Smooth muscle cell of trachea (primary cell): ENCODE measurements at places on chromosomes 6 and 20. TPM values are rescaled to one million over a fixed set of nuclear protein-coding genes. Genes with fewer than 3 reads are reported as not detected.

STK4 gene
- 28.4 and 31.4 TPM in 2 replicates for total RNA-seq

TBXT gene
- total RNA-seq: not detected in 2 replicates

DDO gene
- 0.29 and 0.66 TPM in 2 replicates for total RNA-seq

SLC32A1 gene
- total RNA-seq: not detected in 2 replicates

WFDC2 gene
- not detected in 2 replicates for total RNA-seq

SMLR1 gene
- total RNA-seq: not detected in 2 replicates

ULBP3 gene
- total RNA-seq: 12.6 and 28.4 TPM in 2 replicates

SNX14 gene
- 129 and 176 TPM in 2 replicates for total RNA-seq

KHDC1L gene
- not detected in 2 replicates for total RNA-seq

HSF2 gene
- total RNA-seq: 28.9 and 33.3 TPM in 2 replicates

LTA gene
- total RNA-seq: not detected in 2 replicates

PACRG gene
- 1.3 TPM in 1 of 2 replicates, not detected in the other for total RNA-seq

SIGLEC1 gene
- total RNA-seq: not detected in 2 replicates

LTB gene
- total RNA-seq: not detected in 2 replicates

MACROD2 gene
- 0.50 and 1.5 TPM in 2 replicates for total RNA-seq

PGC gene
- total RNA-seq: not detected in 2 replicates

PHACTR1 gene
- 1.5 and 2.3 TPM in 2 replicates for total RNA-seq

TMEM170B gene
- 0.87 and 1.3 TPM in 2 replicates for total RNA-seq

ABHD16A gene
- total RNA-seq: 47.6 and 58.2 TPM in 2 replicates

MAS1 gene
- not detected in 2 replicates for total RNA-seq

CTAGE9 gene
- not detected in 2 replicates for total RNA-seq

GPX5 gene
- total RNA-seq: not detected in 2 replicates
